ENCODE measurements at places on chromosomes 7 and 10.

- DNase-seq = peak; percentile 30
Observed at GRCh38 chr10:24947304-24948097, 4.9 kb downstream of the PRTFDC1 start.

GRCh38 chr10:78543031-78543748 is 509.5 kb downstream of the RPS24 start:
- DNase-seq = no peak

- peak; percentile 13 for DNase-seq
Observed at GRCh38 chr10:18368273-18368672, 228.0 kb downstream of the CACNB2 start.

DNA sequence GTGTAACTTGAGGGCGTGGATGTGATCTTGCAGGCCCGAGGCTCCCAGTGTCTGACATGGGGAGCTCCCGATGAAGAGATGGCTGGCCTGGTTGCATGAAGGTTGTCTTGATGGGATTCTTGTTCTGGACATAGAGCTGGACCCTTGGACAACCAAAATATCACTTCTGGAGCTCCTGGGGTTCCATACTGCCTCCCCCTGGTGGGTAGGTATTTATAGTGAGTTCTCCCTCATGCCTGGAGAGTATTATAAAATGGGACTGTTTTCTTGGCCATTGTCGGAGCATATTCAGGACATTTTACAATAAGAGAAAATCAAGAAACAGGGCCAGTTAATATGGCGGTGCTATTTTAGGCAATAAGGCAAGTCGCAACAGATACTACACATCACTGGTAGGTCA is 32.6 kb upstream of the GIMAP8 start:
- DNase-seq = no peak

DNA sequence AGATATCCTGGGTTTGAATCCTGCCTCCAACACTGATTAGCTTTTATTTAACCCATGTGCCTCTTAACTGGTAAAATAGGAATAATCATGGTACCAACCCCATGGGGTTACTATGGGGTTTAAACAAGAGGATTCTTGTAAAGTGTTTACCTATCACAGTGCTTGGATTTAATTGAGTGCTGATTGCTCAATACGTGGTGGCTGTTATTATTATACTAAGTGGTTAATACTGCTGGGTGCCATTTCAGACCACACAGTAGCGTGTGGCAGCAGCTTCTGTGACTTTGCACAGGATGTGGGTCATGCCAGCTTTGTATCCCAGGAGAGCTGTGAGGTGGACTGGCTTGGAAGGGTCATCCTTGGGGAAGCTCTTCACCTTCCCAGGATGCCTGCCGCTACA is 177.2 kb downstream of the SEC23IP start:
- no peak for DNase-seq

GRCh38 chr7:4631380-4632179 is 50.5 kb upstream of the FOXK1 start:
- peak; percentile 88 for DNase-seq

DNA sequence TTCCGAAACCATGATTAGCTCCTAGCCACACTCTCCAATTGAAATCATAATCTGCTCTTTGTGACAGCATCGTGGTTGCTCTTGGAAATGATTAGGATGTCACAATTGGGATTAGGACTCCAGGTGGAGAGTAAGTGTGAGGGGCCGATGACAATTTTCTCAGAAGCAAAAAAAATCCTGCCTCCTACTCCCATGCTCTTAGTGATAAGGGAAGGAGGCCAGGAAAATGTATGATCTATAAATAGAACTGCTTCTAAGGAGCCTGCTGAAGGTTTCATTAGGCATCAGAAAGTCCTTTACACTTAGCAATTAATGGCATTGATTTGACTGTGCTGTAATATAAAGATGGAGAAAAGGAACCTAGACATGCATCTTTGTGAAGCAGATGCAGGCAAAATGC is 226.3 kb upstream of the AGK start:
- no peak for DNase-seq

DNA sequence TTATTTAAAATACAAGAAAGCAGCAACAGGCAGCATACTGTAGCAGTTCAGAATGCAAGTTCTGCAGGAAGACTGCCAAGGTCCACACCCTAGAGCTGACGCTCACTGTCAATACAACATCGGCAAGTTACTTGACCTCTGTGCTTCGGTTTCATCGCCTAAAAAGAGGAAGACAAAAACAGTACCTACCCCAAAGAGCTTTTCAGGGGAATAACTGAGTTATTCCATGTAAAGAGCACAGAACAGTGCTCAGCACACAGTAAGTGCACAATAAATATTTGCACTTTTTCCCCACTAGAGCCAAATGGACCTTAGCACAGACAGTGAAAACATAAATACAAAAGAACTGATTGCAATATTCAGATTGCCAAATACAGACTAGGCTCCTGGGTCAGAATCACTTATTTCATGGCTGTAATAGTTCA is 88.6 kb downstream of the USP6NL start:
- DNase-seq = no peak

- DNase-seq = no peak
Observed at GRCh38 chr7:69276011-69276729, 322.1 kb upstream of the AUTS2 start.

DNA sequence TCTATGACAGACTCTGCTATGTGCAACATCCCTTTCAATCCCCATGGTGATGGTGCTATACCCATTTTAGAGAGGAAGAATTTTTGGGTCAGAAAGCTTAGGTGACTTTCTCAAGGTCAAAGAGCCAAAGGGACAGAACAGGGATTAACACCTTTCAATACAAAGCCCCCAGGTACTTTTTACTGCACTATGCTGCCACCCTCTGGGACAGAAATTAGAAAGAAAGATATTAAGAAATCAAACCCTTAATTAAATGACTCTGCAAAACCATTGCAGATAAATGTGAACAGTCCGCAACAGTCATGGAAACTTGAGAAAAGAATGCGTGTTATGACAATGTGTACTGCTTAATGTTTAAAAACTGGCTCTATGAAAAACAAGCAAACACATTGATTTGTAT is 673.7 kb downstream of the MAGI2 start:
- DNase-seq = no peak

DNA sequence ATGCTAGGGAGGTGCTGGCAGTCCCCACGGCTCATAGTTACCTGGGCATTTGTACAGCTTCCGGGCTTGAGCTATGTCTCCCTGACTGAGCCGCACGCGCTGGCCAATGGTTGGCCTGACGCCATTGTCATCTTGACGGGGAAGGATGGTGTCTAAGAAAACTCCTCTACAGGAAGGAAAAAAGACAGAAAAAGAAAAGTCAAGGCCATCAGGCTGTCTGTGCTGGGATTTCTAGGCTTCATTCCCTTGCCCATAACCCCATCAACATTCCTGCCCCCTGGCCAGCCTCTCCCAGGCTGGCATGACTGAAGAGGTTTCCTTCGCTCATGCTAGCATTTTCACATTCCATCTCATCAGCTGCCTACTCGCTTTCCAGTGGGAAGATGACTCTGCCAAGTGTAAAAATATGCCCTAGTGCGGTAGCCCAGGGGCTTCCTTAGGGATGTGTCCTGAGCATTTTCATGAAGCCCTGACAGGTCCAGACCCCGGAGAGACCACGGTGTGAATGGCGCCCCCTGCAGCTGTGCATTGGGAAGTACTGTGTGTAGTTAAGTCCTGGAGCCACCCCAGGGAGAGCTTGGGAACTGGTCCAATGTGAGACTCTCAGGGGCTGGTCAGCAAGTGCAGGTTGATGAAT is 54.5 kb upstream of the OPALIN start:
- no peak for DNase-seq

GRCh38 chr7:5549096-5549763 is 125.6 kb upstream of the TNRC18 start:
- DNase-seq = peak; percentile 86

GRCh38 chr10:115047705-115048104 is 45.5 kb upstream of the ATRNL1 start:
- no peak for DNase-seq

DNA sequence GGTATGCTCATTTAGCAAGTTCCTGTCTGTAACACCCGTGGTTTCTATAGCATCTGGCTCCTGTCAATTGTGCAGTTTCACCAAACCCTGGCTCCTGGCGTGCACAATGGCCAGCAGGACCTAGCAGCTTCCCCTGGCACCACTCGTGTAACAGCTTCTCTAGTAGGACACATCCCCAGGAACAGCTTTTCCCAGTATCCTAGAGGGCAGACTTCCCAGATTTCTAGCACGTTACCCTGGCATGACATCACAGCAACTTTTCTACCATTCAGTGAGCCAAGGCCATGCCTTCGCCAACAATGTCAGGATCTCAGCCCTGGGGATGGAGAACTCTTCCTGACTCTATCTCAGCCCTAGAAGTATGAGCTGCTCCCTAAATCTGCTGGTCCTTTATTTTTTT is 6.5 kb downstream of the YME1L1 start:
- no peak for DNase-seq

GRCh38 chr7:126690848-126691751 is 561.6 kb downstream of the GRM8 start:
- no peak for DNase-seq

DNA sequence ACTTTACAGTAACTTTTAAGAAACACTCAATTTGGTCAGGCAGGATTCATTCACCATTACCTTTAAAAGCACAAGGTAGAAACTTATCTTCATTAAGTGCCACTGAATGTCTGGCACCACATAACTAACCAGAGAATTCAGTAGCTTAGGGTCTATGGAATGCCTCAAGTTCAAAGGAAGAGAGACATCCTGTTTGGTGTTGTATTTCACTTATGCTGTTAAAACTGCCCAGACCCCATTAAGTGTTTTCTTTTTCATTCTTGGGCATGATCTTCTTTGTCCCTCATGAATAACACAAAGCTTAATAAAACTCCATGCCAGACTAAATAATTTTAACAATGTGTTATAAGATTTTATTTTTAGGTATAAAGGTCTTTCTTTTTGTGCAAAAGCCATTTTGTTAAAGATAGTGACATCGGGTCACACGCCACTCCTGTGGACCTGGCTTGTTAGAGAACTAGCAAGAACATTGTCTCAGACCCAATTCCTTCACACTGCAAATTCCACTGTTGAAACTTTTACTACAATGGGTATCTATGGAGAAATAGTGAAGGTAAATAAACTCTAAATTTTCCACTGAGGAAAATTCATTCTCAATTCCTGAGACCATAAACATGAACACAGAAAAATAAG is 221.0 kb downstream of the TWIST1 start:
- DNase-seq = peak; percentile 31

GRCh38 chr7:133796782-133797745 is 330.1 kb upstream of the LRGUK start:
- DNase-seq = no peak

GRCh38 chr10:100999742-101000126 is at the start of gene LZTS2:
LZTS2 (plus strand) TSS chr10:100999808; CDS start chr10:101002539, 2,731 bp downstream.
- DNase-seq = no peak

DNA sequence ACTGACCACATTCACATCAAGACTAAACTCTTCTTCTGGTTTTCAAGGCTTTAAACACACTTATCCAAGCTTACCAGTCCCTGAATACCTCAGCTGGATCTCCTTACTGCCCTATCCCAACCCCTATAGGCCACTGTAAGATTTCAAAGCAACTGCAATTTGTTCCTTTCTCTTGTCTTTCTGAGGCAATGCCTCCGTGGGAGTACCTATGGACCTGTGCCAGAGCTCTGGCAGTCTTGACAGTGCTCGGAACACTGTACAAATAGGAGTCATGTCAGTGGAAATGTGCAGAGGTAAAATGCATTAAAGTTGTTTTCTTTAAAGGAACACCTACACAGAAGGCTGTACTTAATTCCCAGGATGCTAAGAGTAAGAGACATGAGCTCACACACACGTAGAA is 124.7 kb downstream of the CNOT4 start:
- no peak for DNase-seq

GRCh38 chr7:23863209-23863787 is 153.3 kb downstream of the STK31 start:
- DNase-seq = peak; percentile 48

DNA sequence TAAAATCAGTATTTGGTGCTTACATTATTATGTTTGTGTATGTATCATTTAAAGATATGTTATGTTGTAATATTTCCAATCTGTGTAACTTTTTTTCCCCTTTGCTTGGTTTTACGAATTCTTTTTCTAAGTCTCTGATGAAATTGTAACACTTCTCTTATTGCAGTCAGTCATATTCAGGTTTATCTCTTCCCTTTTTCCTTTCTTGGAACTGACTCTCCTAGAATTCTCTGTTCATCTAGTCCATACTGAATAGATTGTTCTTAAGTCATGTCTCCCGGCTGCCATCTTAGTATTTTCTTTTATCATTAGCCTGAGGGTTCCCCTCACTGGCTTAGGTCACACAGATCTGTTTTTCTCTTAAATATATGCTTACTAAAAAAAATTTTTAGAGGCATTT is 44.6 kb downstream of the PHTF2 start:
- DNase-seq = no peak

DNA sequence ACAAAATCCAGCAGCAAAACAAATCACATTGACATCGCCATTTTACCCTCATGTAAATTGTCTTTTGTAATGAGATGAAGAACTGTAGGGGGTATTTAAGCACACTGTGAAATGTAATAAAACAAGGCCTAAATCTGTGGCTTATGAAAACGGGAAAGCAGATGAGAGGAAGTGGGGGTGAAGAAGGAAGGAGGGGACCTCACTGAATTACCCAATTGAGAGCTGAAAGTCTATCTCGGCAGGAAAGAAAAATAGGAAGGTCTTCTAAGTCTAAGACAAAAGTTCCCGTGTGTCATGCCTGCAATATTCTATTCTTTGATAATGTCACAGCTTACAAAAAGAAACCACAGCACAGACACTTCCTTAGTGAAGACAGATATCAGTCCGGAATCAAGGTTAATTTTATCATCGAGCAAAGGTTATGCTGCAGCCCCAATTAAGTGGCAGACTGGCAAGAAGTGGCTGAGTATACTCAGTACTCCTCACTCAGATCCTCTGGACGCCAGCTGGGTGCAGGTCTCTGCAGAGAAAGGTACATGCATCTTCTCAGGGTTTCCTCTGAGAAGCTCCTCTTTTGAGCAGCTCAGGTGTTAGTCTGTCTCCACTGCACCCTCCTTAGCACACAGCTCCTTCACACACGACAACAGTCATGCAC is 239.7 kb downstream of the FANK1 start:
- no peak for DNase-seq

DNA sequence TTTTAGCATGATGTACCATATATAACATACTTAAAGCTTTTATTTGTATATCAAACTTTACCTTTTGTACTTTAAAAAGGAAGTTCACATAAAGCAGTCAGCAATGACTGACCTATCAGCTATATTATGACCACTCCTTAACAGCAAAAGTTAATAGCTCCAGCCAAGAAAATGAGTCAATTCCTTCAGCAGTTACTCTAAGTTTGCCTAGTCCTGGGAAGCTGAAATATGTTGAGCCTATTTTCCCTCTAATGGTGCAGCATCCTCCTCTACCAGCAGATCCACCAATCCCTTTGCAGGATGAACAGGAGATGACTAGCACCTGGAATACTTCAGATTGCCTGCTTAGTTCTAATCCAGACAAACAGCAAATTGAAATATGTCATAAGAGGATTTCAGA is 64.2 kb downstream of the CUL2 start:
- DNase-seq = peak; percentile 43

GRCh38 chr10:103766751-103767505 is 88.4 kb downstream of the SH3PXD2A start:
- DNase-seq = no peak

GRCh38 chr10:553233-553632 is 136.2 kb downstream of the DIP2C start:
- DNase-seq = no peak

- DNase-seq = no peak
Observed at GRCh38 chr10:84542522-84543490, 214.4 kb downstream of the CCSER2 start.
